ENCODE measurements at places on chromosomes 13 and 19. TPM values are rescaled to one million over a fixed set of nuclear protein-coding genes. Genes with fewer than 3 reads are reported as not detected.

DNA sequence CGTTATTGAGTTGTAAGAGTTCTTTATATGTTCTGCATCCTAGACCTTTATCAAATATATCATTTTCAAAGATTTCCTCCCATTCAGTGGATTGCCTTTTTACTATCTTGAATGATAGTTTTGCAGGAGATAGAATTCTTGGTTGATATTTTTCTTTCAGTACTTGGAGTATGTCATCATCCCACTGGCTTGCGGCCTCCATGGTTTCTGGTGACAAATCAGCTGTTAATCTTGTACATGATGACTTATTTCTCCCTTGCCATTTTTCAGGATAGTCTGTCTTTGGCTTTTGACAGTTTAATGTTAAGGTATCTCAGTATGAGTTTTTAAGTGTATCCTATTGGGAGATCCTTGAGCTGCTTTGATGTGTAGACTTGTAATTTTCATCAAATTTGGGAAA lies 8.5 kb downstream of the ZNF557 start:
- no peak for DNase-seq

DNA sequence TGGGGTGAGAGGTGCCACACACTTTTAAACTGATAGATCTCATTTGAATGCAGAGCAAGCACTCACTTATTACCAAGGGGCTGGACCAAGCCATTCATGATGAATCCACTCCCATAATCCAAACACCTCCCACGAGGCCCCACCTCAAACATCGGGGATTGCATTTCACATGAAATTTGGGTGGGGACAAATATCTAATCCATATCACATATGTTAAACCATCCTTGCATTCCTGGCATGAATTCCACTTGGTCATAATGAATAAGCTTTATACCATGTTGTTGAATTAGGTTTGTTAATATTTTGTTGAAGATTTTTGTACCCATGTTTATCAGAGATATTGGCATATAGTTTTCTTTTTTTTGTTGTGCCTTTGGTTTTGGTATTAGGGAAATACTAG lies 1198.7 kb upstream of the ATXN8OS start:
- DNase-seq = no peak

Gene FSD1
- not detected for polyA plus RNA-seq

- no peak for DNase-seq
Observed at GRCh38 chr19:11649941-11650340, 52.7 kb downstream of the ZNF627 start.

- no peak for DNase-seq
Observed at GRCh38 chr13:91450913-91451312, 52.5 kb downstream of the GPC5 start.

- DNase-seq = no peak
Observed at GRCh38 chr19:33436360-33437345, 63.1 kb downstream of the CEBPG start.

Gene CXCL17
- not detected for polyA plus RNA-seq

Gene IQCN
- 0.17 TPM for polyA plus RNA-seq

GRCh38 chr19:39830406-39830805 lies 3.6 kb downstream of the DYRK1B start:
- no peak for DNase-seq

All from heart right ventricle (tissue), 16 donors.